Endothelial cell (in vitro differentiated cells): ENCODE measurements at places on chromosomes 4 and X.

DNA sequence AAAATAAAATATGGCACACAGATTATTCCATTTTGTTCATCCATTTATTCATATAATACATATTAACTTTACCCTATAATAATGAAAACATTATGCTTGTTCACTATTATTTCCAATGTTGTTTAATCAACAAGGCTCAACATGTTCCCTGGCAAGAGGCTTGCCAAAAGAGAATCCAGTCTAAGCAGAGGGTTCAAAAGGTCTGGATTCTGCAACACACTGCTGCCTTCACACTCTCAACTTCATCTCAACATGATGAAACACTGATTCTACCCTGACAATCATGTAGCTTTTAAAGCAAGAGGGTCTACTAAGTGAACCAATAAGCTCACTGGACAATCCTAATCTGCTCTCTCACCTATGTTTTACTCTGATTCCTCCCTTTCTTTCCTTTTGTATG is 101.1 kb downstream of the MID1 start:
- DNase-seq = no peak

- DNase-seq = no peak
These were observed 90.5 kb downstream of the ADRA2C start for GRCh38 chr4:3856604-3857204.

DNA sequence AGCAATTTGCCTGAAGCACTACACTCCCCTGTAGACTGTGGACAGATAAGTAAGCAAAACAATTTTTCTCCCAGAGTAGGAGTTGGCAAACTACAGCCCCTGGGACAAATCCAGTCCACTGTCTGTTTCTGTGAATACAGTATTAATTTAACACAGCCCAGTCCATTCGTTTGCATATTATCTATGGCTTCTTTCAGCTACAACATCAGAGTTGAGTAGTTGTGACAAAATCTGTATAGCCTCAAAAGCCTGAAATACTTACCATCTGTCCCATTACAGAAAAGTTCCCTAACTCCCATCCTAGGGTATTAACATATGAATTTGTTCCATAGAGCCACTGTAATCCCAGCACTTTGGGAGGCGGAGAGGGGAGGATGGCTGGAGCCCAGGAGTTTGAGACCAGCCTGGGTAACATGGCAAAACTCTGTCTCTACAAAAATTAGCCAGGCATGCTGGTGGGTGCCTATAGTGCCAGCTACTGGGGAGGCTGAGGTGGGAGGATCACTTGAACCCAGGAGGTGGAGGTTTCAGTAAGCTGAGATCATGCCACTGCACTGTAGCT is 53.0 kb downstream of the AMELX start:
- DNase-seq = no peak

- DNase-seq = no peak
These were observed 419.4 kb downstream of the ADGRL3 start for GRCh38 chr4:61619528-61619927.

GRCh38 chrX:18920079-18920478 is 63.8 kb downstream of the PHKA2 start:
- no peak for DNase-seq

- DNase-seq = no peak
These were observed 132.5 kb downstream of the ARHGAP6 start for GRCh38 chrX:11533199-11533651.

DNA sequence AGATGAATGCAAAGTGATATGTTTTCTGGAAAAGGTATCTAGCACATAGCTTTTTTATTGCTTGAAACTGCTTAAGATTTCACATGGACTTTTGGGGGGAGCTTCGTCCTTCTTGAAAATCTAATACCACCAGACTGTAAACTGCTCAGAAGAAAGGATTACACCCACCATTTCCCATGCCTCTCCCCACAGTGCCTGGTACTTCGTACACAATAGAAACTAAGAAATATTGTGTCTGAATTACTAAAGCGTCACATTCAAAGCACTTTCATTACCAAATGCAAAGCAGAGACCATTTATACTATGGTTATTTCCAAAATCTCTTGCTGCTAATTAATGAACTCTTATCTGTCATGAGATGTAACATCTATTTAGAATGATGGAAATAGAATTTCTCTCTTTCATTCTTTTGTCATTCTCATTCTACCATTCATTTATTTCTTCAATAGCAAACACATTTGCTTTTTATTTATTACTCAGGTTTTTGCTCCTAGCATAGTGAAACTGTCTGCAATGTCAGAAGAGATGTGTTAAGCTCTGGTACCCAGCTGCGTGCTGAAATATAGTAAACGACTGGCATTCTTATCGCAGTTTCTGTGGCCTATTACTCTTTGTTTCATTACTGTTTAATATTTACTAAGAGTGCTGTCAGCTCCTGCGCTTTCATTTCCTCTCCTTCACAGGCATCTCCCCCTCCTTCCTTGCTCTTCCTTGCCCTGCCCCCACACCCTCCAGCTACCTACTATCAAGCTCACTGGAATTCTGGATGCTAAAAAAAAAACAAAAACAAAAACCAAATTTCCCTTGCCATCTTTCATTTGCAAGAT is 51.4 kb upstream of the RAPGEF2 start:
- DNase-seq = no peak

DNA sequence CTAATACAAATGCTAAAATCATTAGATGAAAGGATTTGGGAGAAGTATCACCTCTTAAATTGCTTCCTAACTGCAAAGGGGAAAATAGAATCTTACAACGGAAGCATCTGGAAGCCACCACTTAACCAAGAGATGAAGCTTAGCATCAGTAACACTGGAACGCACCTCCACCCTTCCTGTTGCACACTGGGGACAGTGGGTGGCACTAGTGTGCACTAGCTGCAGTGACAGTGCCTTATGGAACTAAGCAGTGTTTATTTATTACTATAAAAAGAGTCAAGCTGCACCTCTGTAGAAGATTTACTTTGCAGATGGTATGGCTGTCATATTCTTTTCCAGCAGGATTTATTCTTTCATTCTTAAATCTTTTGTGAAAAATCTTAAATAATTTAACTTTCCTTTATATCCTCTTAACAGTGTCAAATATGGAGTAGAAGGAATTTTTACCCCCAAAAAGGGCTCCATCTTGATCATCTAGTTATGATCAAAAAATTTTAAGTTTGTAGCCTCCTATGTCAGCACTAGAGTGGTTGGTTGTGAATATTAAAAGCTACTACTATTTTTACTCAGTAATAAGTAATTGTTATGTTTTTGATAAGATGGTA is 76.7 kb downstream of the SCD5 start:
- DNase-seq = no peak

- DNase-seq = no peak
These were observed 125.8 kb upstream of the STX18 start for GRCh38 chr4:4667622-4668081.

DNA sequence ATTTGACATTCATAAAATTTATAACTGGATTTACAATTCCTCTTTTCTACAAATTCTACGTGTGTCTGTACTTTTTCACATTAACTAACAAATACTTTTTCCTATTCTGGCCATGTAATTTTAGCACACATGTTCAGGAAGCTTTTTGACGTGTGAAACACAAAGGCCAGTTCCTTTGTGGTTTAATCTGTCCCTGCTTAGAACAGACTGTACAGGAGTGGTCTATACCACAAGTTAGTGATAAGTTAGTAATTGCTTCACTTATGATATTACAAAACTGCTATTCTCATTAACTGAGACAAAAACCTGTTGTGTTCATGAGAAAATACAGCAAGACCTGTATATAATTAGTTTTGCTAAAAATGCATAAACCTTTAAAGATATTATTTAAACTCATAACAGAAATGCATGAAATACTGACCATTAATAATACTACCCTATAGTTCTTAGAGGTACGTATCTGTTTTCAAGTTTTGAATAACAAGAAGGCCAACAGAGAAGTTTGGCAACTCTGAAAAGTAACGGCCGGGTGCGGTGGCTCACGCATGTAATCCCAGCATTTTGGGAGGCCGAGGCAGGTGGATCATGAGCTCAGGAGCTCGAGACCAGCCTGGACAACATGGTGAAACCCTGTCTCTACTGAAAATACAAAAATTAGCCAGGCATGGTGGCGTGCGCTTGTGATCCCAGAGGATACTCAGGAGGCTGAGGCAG is 13.7 kb upstream of the AREG start:
- no peak for DNase-seq
